Activated CD4-positive, alpha-beta T cell treated with anti-CD3 and anti-CD28 coated beads, Interleukin-2, amount 10 ng/mL, durations not matched to agents 24 days and 14 days (primary cell): ENCODE measurements at places on chromosomes 11 and 22. TPM values are rescaled to one million over a fixed set of nuclear protein-coding genes. Genes with fewer than 3 reads are reported as not detected.

The ZW10 gene
- 21.3 and 24.2 TPM in 2 replicates for total RNA-seq

The CADM1 gene
- 0.26 and 0.72 TPM in 2 replicates for total RNA-seq

The LINC01488 gene
- not detected in 2 replicates for total RNA-seq

The ZFPL1 gene
- total RNA-seq = 33.3 and 34.7 TPM in 2 replicates

The MS4A6E gene
- not detected in 2 replicates for total RNA-seq

The SLCO2B1 gene
- not detected in 2 replicates for total RNA-seq

The UCP3 gene
- total RNA-seq = 2.9 and 3.6 TPM in 2 replicates

The CABP4 gene
- total RNA-seq = 0.66 and 0.68 TPM in 2 replicates

The OR5B21 gene
- total RNA-seq = not detected in 2 replicates

The FIBIN gene
- not detected in 2 replicates for total RNA-seq

The MLC1 gene
- total RNA-seq = not detected in 2 replicates

The IL18 gene
- 0.12 TPM in 1 of 2 replicates, not detected in the other for total RNA-seq

The KCNJ1 gene
- not detected in 2 replicates for total RNA-seq

The OR10D3 gene
- total RNA-seq = not detected in 2 replicates

The CCDC88B gene
- total RNA-seq = 116 and 119 TPM in 2 replicates

The ELMOD1 gene
- not detected in 2 replicates for total RNA-seq

The TREH gene
- total RNA-seq = not detected in 2 replicates

The SLC22A25 gene
- not detected in 2 replicates for total RNA-seq
